ENCODE measurements at places on chromosomes 5 and 9. TPM values are rescaled to one million over a fixed set of nuclear protein-coding genes. Genes with fewer than 3 reads are reported as not detected.

GRCh38 chr5:140800816-140801493, at the start of gene PCDHA3:
PCDHA3 (plus strand) TSS chr5:140801057.
- H3K4me3 ChIP-seq: peak within 1 kb of the TSS; percentile 76
- no peaks in the 10 kb centered on the region for H3K27me3 ChIP-seq
- DNase-seq: no peak
- H3K4me1 ChIP-seq: peaks cover 1% of the 10 kb centered on the region
- peaks cover 21% of the 10 kb centered on the region for H3K36me3 ChIP-seq
- H3K27ac ChIP-seq: no peak within 1 kb of the TSS

- H3K27ac ChIP-seq: no peak overlapping the region
- H3K4me3 ChIP-seq: no peak overlapping the region
- peaks cover 4% of the 10 kb centered on the region for H3K27me3 ChIP-seq
- no peaks in the 10 kb centered on the region for H3K36me3 ChIP-seq
These were observed 17.8 kb upstream of the ZNF618 start for GRCh38 chr9:113858282-113858681.

DNA sequence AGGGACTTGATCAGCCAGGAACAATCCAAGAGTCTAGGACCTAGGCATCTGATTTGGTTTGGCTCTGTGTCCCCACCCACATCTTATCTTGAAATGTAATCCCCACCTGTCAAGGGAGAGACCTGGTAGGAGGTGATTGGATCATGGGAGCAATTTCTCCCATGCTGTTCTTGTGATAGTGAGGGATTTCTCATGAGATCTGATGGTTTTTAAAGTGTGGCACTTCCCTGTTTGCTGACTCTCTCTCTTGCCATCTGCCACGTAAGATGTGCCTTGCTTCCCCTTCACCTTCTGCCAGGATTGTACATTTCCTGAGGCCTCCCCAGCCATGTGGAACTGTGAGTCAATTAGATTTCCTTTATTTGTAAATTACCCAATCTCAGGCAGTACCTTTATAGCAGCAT, 201.7 kb upstream of the ACTBL2 start:
- no peaks in the 10 kb centered on the region for H3K36me3 ChIP-seq
- no peaks in the 10 kb centered on the region for H3K4me1 ChIP-seq
- DNase-seq: no peak
- H3K4me3 ChIP-seq: no peak overlapping the region
- no peak overlapping the region for H3K27ac ChIP-seq

- no peaks in the 10 kb centered on the region for H3K27me3 ChIP-seq
- H3K27ac ChIP-seq: no peak overlapping the region
These were observed 185.4 kb downstream of the GABBR2 start for GRCh38 chr9:98523231-98523901.

DNA sequence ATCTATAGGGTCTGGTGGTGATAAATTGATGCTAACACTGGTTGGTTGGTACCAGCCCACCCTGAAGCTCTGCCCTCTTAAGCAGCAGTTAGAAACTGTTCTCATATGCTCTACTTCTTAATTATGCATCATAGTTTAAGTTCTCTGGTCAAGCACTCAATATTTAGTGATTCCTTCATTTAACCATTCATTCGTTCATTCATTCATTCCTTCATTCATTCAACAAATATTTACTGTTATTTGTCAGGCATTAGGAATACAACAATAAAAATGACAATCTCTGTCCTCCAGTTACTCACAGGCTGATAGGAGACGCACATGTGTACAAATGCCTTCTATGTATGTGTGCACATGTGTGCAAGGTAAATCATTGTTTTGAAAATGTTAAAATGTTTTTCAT, 54.6 kb downstream of the TRIM32 start:
- H3K27me3 ChIP-seq: no peaks in the 10 kb centered on the region
- no peak overlapping the region for H3K4me3 ChIP-seq
- H3K27ac ChIP-seq: no peak overlapping the region
- H3K4me1 ChIP-seq: peaks cover 27% of the 10 kb centered on the region

DNA sequence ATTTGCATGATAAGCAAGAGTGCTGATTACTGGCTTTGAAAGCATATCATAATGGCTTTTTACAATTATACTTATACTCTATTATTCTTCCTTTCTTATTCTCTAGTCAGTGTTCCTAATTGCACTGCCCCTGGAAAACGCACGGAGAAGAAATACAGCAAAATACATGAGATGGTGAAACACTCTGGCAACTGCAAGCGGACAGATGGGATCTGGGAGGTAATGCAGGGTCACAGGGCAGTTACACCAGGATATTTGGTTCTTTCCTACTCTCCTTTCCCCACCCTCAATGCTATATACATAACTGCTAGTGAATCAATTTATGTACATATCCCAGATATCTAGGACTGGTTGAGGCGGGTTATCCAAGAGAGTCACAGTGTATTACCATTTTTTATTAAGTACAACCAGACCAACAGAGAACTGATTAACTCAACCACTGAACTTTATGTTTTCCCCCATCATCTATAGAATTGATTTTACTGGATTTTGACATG, 423.7 kb downstream of the ZSWIM6 start:
- no peak for DNase-seq
- H3K27me3 ChIP-seq: no peaks in the 10 kb centered on the region
- H3K4me1 ChIP-seq: peaks cover 18% of the 10 kb centered on the region

DNA sequence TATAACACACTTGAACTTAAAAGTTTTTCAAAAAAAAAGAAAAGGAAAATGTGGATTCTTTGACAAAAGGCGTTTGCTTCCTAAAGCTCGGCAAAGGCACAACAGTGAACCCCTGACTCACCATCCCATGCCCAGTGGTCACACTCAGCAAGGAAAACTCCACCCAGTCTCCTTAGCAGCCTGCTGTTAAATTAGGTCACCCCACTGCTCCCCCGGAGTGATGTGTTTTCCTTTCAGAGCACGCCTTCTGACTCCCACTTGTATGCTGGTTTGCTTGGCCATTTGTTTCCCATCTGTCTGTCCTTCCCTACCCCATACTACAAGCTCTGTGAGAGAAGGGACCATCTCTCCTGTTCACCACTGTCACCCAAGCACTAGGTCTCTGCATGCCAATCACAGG, 23.8 kb downstream of the RETREG1 start:
- no peak overlapping the region for H3K4me3 ChIP-seq
- peaks cover 13% of the 10 kb centered on the region for H3K4me1 ChIP-seq
- H3K27me3 ChIP-seq: no peaks in the 10 kb centered on the region
- no peak overlapping the region for H3K27ac ChIP-seq

DNA sequence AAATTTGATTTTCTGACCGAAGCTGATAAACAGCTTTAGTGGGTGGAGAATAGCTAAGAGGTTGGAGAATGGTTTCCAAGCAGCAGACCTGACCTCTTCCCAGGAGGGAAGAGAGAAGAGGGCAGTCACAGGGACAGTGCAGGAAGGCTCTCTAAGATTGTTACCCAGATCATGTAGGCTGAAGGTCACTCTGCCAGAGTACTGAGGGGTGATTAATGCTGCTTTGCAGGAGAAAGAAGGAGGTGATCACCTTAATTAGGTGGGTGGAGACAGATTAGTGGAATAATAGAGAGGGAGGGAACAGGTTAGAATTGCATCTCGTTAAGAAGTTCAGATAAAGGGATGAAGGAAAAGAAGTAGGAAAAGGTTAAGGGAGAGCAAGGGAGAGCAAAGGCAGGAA, 440.5 kb downstream of the BRINP1 start:
- DNase-seq: no peak
- H3K4me3 ChIP-seq: no peak overlapping the region
- H3K36me3 ChIP-seq: no peaks in the 10 kb centered on the region
- H3K27me3 ChIP-seq: peaks cover 94% of the 10 kb centered on the region
- H3K27ac ChIP-seq: peak overlapping the region; percentile 8
- peaks cover 9% of the 10 kb centered on the region for H3K4me1 ChIP-seq

DNA sequence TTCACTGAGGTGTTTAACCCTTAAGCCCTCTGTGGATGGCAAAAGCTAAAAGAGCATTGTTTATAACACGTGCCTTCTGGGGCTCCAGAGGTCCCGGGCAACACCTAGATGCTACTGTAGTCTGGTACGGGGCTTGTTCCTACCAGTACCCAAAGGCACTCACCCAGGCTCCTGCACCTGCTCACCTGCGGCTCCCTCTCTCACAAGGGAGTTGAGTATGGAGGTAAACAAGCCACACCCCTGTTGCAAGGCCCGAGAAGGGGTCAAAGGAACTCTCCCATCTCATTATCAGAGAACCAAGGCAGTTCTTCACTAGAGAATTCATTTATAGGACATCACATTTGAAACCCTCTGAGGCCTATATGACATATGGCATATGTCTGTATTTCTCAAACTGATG, 53.4 kb upstream of the IL6ST start:
- no peak for DNase-seq
- peaks cover 2% of the 10 kb centered on the region for H3K27me3 ChIP-seq
- H3K36me3 ChIP-seq: no peaks in the 10 kb centered on the region
- no peak overlapping the region for H3K27ac ChIP-seq
- no peaks in the 10 kb centered on the region for H3K4me1 ChIP-seq

CACFD1 gene
- 22.5 TPM for total RNA-seq

GRCh38 chr9:17556255-17556654, 22.6 kb upstream of the SH3GL2 start:
- peaks cover 4% of the 10 kb centered on the region for H3K4me1 ChIP-seq
- no peak overlapping the region for H3K4me3 ChIP-seq
- no peak for DNase-seq

- no peaks in the 10 kb centered on the region for H3K27me3 ChIP-seq
- no peak overlapping the region for H3K27ac ChIP-seq
- H3K4me3 ChIP-seq: no peak overlapping the region
These were observed 5.8 kb upstream of the PCA3 start for GRCh38 chr9:76758476-76758875.

ZNF367 gene
- total RNA-seq: 6.3 TPM

- H3K4me3 ChIP-seq: no peak overlapping the region
- no peak overlapping the region for H3K27ac ChIP-seq
- H3K36me3 ChIP-seq: no peaks in the 10 kb centered on the region
- no peak for DNase-seq
These were observed 15.1 kb upstream of the MAN2A1 start for GRCh38 chr5:109674596-109674995.

- peaks cover 9% of the 10 kb centered on the region for H3K4me1 ChIP-seq
- peaks cover 2% of the 10 kb centered on the region for H3K36me3 ChIP-seq
- H3K4me3 ChIP-seq: no peak overlapping the region
- H3K27me3 ChIP-seq: no peaks in the 10 kb centered on the region
These were observed 41.8 kb downstream of the FYB1 start for GRCh38 chr5:39177631-39177964.

- peaks cover 58% of the 10 kb centered on the region for H3K4me1 ChIP-seq
- DNase-seq: no peak
- no peak overlapping the region for H3K4me3 ChIP-seq
- no peak overlapping the region for H3K27ac ChIP-seq
- H3K36me3 ChIP-seq: no peaks in the 10 kb centered on the region
- H3K27me3 ChIP-seq: no peaks in the 10 kb centered on the region
These were observed 46.6 kb upstream of the IL17B start for GRCh38 chr5:149425729-149426128.

MYOZ3 gene
- 11.6 TPM for total RNA-seq

SPINK13 gene
- total RNA-seq: not detected

DNA sequence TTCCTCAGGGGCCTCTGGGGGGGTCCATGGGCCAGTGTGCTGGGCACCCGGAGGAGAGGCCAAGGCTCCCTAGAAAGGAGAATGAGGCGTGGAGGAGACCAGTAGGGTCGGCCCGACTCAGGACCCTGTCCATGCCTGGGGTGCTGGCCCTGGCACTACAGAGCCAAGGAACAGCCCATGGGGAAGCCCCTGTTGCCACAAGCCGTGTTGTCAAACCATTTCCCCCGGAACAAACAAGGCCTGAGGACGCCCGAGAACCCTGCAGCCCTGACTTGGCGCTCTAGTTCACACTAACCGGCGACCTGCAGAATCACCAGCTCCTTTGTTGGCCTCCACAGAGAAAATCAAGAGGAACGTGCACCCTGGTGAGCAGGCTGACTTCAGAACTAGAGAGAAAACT, 41.6 kb upstream of the SLC12A7 start:
- DNase-seq: no peak
- 0 out of 2 replicates have a peak, but pooled peaks cover 4% of the 10 kb centered on the region for H3K36me3 ChIP-seq
- H3K4me3 ChIP-seq: no peak overlapping the region
- H3K4me1 ChIP-seq: peaks cover 7% of the 10 kb centered on the region

PLPP7 gene
- total RNA-seq: 4.9 TPM

- H3K27ac ChIP-seq: no peak overlapping the region
- no peaks in the 10 kb centered on the region for H3K27me3 ChIP-seq
- no peaks in the 10 kb centered on the region for H3K36me3 ChIP-seq
- H3K4me1 ChIP-seq: no peaks in the 10 kb centered on the region
- no peak for DNase-seq
These were observed 8.4 kb upstream of the TIMD4 start for GRCh38 chr5:156971415-156971814.

DNA sequence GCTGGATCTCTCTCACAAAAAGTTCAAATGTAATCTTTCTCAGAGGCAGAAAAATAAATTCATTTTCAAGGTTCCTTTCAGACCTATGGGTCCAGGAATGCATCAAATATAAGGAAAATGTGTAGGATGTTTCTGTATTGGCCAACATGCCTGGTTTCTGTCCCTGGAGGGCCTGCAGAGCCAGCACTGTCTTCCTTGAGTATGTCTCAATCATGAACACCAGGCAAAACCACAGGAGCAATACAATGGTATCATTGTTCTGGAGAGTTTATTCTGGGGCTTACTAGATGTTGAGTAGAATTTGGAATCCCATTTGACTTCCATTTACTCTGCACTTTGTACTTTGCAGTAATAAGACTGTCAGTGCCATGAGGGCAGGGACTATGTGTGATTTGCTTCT, 23.5 kb downstream of the INSYN2B start:
- peaks cover 13% of the 10 kb centered on the region for H3K4me1 ChIP-seq
- no peak overlapping the region for H3K4me3 ChIP-seq

SLC6A7 gene
- total RNA-seq: not detected

DNA sequence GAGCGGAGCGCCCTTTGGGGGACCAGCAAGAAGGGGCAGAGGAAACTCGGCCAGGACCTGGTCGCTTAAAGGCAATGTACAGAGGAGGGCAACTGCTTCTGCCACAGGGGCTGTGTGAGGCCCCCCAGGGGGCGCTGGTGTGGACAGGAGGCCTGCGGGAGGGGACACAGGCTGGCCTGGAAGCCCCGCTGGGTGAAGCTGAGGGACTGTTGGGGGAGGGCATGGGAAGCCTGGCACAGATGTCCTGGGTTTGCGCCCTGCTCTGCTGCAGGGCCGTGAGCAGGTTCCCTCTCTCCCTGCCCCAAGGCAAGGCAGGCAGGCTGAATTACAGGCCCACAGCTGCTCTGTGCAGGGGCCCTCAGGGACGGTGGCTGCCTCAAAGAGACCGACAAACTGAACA, 5.4 kb downstream of the MED22 start:
- DNase-seq: peak; percentile 49
- H3K27me3 ChIP-seq: no peaks in the 10 kb centered on the region
- peaks cover 13% of the 10 kb centered on the region for H3K4me1 ChIP-seq

DNA sequence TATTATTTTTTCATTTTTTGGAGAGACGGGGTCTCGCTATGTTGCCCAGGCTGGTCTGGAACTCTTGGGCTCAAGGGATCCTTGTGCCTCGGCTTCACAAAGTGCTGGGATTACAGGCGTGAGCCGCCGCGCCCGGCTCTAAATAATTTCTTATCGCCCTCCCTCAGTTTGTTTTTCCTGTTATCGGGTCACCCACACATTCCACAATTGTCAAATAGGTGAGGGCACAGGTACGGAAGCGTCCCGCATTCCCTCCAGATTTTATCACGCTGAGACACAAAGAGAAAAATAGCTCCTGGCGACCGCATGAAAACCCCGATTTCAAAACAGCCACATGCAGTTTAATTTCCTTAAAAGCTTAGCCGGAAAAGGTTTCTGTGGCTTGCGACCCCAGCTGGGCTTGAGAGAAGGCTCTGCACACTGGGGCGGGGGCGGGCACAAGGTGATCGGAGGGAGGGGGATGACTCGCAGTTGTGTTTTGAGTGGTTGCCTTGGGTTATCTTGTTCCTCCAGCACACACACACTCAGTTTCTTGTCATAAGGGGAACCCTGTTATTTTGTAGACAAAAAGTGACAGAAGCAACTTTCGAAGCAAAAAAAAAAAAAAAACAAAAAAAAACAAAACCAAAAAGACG, 717 bp upstream of the IQGAP2 start:
- peak overlapping the region; percentile 92 for H3K27ac ChIP-seq
- H3K4me3 ChIP-seq: peak overlapping the region; percentile 90
- peaks cover 50% of the 10 kb centered on the region for H3K4me1 ChIP-seq
- no peaks in the 10 kb centered on the region for H3K27me3 ChIP-seq
- H3K36me3 ChIP-seq: no peaks in the 10 kb centered on the region
- peak; percentile 61 for DNase-seq

Measured in WTC11 (cell line).